ENCODE measurements at places on chromosomes 4 and X.

DNA sequence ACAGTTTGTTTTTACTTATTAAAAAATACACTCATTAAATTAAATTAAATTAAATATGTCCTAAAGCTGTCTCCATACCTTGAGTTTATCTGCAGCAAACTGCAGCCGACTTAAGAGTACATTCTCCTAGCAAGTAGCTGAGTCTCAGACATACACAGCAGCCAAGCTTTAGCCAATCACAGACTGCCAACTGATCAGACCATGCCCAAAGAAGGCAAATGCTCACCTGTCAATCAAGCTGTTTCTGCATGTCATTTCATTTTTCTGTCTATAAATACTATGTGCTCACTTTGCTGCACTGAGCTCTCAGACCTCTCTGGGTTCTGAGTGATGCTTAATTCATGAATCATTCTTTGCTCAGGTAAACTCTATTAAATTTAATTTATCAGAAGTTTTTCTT, 280.9 kb upstream of the EPHA5 start:
- DNase-seq = no peak

- DNase-seq = no peak
These were observed 620.6 kb upstream of the GNPDA2 start for GRCh38 chr4:45346816-45347435.

DNA sequence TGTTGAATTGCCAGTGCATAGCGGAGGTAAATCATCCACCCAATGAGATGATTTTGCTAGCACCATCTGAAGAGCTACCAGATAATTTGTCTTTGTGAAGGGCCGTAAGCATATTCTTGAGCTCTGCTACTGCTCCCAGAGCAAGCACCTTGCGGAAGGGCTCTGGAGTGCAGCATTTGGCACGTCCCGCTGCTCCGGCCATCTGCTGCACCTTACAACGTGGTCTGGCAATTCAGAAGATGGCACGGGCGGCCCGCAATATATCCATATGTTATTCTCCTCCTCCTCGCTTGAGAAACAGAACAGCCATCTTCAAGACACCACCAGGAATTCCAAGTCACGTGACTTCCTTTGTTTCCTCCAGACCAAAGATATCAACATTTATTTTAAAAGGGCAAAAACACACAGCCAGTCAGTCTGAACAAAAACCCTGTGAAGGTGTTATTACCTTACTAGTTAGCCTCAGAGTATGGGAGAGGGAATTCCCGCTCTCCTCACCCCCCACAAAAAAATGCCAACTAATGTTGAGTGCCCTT, 1095.7 kb upstream of the TENM3 start:
- no peak for DNase-seq

DNA sequence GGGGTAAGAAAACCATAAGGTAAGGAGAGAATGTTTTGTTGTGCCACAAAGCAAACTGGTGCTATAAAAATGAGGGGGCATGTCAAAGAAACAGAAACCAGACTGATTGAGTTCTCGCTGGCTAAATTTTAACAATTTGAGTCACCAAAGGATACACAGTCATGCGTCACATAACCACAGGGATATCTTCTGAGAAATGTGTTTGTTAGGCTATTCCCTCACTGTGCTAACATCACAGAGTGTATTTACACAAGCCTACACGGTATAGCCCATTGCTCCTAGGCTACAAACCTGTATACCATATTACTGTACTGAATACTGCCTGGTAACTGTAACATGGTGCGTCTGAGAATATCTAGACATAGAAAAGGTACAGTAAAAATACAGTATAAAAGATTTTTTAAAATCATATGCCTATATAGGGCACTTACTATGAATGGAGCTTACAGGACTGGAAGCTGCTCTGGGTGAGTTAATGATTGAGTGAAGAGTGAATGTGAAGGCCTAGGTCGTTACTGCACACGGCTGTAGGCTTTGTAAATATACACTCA, 50.1 kb downstream of the FBXW7 start:
- no peak for DNase-seq

DNA sequence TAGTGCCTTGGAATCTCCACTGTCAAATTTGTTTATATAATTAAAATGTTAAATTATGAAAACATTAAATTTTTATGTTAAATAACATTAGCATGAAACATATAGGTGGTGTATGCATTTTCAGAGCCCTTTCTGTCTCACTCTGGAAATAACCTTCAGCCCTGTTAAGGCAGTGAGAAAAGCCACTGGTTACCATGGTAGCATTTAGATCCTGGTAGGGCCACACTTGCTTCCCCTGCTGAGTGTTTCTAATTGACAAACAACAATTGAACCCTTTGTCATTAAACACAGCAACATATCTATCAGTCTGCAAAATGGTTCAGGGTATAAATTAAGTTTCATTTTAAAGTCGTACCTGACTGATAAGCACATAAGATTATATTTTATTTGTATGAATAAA, 63.5 kb downstream of the PDK3 start:
- DNase-seq = peak; percentile 61

Measured in NCI-H2081 (cell line).